ENCODE measurements at places on chromosomes 13 and 19.

GRCh38 chr13:40206241-40207000 is 460.0 kb downstream of the FOXO1 start:
- DNase-seq = no peak

- DNase-seq = no peak
These were observed 18.3 kb upstream of the CCNP start for GRCh38 chr19:40244579-40245317.

GRCh38 chr19:3270902-3271301 is 46.4 kb downstream of the CELF5 start:
- no peak for DNase-seq

GRCh38 chr13:113863524-113864272 is at the start of gene GAS6:
Gene GAS6 (minus strand): TSS chr13:113864076. CDS start chr13:113863920, 156 bp downstream.
- DNase-seq = no peak

DNA sequence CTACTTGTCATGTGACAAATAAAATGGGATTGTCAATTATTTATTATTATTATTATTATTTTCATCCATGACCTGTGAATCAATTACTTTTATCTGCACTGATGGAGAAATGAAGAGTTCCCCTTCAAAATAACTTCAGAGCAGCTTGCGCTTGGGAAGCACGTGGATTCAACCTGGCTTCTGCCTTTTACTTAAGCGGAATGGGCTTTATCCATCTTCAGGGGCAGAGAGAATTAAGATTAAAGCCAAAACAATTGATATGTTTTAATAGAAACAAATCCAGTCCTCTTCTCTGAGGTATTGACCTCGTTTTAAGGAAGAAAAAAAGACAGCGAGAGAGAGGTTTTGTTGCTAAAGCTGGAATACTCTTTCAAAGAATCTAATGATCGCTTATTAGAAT is 876 bp downstream of the SACS start:
- DNase-seq = no peak

- no peak for DNase-seq
These were observed 21.8 kb downstream of the DCAF15 start for GRCh38 chr19:13974073-13974472.

DNA sequence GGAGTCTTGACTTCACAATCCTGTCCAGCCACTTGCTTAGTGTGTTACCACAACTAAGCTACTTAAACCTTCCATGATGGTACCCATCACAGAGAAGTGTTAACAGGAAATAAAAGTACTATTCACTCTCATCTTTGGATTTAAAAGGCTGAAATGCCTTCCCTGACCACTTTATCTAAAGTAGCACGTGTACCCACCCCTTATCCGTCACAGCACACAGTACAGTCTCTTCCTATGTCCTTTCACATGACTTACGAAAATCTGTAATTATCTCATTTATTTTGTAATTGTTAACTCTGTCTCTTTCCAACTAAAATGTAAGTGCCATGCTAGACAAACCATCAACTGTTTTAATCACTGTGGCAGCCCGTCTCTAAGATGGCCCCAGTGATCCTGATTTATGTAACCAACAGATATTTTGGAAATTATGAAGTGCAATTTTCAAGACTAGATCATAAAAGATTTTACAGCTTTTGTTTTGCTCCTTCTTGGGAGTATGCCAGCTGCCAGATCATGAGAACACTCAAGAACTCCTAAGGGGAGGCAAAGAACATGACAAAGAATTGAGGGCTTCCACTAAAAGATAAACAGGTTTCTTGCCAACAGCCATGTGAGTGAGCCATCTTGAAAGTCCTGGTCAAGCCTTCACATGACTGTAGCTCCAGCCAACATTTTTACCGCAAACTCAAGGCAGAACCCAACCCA is 44.9 kb downstream of the DIAPH3 start:
- no peak for DNase-seq

- DNase-seq = no peak
These were observed 349.0 kb downstream of the TBC1D4 start for GRCh38 chr13:75132701-75133695.

- DNase-seq = no peak
These were observed 28.4 kb downstream of the MCF2L start for GRCh38 chr13:112997188-112998130.

DNA sequence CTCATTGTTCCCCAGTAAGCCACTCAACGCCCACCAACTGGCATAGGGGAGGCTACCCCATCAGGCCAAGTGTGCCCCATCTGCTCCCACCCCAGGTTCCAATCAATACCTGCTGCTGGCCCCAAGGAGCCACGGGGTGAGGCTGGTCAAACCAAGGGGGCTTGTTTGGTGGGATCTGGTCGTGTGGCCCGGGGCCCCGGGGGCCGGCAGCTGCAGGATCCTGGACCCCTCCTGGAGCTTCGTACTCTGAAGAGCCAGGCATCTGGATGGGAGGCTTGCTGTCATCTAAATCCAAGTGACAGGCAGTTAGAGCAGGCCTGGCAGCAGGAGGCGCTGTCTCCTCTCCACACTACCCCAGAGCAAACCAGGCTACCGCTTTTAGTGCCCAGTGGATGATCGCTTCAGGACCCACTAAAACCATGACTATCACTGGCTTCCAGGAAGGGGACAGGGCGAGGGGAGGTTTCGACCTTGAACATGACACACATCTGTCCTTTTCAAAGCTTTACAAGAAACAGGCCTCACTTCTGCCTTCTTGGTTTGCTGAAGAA is 14.2 kb downstream of the CHERP start:
- DNase-seq = no peak

DNA sequence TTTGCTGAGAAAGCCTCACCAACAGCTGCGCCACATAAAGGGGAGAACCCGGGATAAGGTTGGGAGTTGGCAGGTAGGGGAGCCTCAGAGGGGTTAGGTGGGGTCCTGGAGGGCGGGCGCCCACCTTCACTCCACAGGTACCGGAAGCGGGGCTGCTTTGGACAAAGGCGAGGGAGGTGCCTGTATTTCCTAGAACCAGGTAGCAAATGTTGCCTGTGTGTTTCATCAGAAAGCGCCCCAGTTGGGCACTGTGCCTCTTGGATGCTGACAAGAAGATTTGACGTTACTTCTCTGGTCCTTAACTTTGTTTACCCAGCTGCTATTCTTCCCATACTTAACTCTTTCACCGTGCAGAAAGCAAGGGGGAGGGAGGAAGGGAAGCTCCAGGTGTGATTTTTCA is 278.9 kb downstream of the ZNF536 start:
- DNase-seq = no peak

- no peak for DNase-seq
These were observed 49.4 kb downstream of the SERP2 start for GRCh38 chr13:44422755-44423643.

GRCh38 chr13:77916488-77916887 is 2.1 kb downstream of the EDNRB start:
- no peak for DNase-seq

DNA sequence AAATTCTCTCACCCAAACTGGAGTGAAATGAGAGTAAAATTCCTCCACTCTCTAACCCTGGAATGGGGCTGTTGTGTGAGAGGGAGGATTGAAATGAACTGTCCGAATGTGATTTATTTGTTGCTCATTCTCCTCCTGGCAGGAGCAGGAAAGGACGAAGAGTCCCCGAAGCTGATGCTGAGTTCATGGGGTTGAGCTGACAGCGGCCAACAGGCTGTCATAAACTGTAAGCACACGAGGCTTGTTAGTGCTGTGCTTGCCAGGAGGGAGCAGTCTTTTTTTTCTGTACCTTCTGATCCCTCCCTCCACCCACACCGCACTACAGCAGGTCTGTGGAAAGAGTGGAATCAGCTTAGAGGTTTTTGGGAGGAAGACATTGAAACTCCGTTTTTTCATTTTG is 33.1 kb upstream of the ZNF331 start:
- DNase-seq = no peak

GRCh38 chr19:50427318-50427925 is 5.3 kb upstream of the MYBPC2 start:
- no peak for DNase-seq

DNA sequence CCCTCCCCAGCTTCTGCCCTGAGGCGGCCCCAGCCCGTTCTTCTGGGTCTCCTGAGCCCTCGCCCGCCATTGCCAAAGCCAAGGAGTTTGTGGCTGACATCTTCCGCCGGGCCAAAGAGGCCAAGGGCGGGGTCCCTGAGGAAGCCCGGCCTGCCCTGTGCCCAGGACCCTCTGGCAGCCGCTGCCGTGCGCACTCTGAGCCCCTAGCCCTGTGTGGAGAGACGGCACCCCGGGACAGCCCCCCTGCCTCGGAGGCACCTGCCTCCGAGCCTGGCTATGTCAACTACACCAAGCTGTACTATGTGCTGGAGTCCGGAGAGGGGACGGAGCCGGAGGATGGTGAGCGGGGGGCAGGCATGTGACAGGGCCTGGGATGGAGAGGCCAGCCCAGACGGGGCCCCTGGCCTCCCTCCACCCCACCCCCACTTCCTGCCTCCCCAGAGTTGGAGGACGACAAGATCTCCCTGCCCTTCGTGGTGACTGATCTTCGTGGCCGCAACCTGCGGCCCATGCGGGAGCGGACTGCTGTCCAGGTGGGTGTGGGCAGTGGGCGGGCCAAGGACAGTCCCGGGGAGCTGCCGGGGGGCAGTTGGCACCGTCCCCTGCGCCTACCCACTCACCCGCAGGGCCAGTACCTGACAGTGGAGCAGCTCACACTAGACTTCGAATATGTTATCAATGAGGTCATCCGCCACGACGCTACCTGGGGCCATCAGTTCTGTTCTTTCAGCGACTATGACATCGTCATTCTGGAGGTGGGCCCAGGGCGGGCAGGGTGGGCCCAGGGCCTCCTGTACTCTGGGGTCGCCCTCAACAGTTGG is 7.0 kb downstream of the DCAF15 start:
- no peak for DNase-seq

GRCh38 chr13:41459432-41460073 is 2.2 kb downstream of the RGCC start:
- no peak for DNase-seq

DNA sequence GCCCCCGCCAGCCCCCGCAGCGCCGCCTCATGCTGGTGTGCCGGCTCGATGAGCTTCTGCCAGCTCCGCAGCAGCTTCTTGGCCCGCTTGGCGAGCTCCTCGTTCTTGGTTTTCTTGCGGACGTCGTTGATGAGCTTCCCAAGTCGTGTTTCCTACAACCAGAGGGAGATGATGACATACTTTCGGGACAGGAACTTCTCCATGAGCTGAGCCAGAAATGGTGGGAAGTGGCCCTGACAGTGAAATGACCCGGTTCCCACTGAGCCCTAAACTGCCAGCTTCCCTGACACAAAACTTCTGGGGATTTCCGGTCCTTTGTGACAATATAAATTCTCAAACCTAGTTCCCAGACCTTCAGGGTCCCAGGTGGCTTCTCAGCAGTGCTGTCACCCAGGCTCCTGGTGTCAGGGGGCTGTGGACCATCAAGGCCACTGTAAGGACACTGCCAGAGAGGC is 5.3 kb upstream of the SLC35E1 start:
- DNase-seq = no peak

GRCh38 chr19:6531163-6531955 is 533 bp downstream of the TNFSF9 start:
- no peak for DNase-seq

DNA sequence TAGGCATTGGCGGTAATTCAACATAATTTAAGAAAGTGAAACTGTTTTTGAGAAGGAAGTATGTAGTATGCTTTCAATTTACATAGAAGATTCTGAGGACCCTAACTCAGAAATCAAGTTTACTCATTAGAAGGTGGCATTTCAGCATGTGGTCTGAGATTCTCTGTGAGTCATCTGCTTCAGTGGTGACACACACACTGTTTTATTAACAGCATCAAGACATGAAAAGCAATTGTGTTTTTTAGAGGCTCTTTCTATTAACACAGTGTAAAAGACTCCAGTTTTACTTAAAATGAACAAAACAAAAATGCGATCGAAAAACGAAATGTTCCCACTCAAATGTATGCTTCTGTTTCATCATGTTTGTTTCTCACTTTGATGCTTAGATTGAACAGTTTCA is 802.1 kb upstream of the SLITRK6 start:
- DNase-seq = no peak

DNA sequence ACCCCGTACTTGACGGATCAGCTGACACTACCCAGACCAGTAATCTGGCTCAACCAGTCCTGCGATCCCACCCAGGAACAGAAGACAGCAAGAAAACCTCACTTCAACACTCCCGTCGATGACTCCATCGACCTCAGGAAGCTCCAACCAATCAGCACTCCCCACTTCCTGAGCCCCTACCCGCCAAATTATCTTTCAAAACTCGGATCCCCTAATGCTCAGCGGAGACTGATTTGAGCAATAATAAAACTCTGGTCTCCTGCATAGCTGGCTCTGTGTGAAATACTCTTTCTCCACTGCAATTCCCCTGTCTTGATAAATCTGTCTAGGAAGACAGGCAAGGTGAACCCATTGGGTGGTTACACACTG is 1.2 kb downstream of the LSM4 start:
- DNase-seq = no peak

GRCh38 chr19:30449078-30449590 is 77.0 kb downstream of the ZNF536 start:
- no peak for DNase-seq

DNA sequence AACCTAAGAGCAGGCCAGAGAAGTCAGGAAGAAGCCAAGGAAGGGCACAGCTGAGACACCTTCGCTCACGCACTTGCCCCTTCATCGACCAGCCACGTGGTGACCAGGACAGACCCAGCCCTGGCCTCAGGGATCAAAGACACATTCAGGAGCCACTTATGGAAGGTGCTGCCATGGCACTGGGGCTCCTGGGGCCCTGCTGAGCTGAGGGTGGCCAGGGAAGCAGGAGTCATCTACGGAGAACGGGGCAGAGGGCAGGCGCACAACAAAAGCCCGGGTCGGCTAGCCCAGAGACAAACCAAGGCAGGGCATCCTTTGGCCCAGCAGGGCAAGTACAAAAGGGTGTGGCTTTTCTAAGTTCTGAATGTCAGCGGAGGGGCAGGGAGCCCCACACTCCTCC is 2.3 kb downstream of the PLPP2 start:
- no peak for DNase-seq

GRCh38 chr19:416416-416815 is 7.5 kb upstream of the C2CD4C start:
- DNase-seq = no peak

GRCh38 chr13:110133425-110134235 is 173.3 kb downstream of the COL4A1 start:
- DNase-seq = no peak

- DNase-seq = no peak
These were observed 255.3 kb downstream of the SHISA2 start for GRCh38 chr13:25796474-25796873.

GRCh38 chr19:23983406-23983805 is 68.7 kb downstream of the ZNF726 start:
- DNase-seq = no peak

GRCh38 chr13:51793570-51794271 is 10.2 kb downstream of the DHRS12 start:
- DNase-seq = no peak

GRCh38 chr13:43787518-43787891 is 733 bp upstream of the ENOX1 start:
- no peak for DNase-seq

All from SK-N-MC (cell line).